ENCODE measurements at places on chromosomes 4 and X.

DNA sequence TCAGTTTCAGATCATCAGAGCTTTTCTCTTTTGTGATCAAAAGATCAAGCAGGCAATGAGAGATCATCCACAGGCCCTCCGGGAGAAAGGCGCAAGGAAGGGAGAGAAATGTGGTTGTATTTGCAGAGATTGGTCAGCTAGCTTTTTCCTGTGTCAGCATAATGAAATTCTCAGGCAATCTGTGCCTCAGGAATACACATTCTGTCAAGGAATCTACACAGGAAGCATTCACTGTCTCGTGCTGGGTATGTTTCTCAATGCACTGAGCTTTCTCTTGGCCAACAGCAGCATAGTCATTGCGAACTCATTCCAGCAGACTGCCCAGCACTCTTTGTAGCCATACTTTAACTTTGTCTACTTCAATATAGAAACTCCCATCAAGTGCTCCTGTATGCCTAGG lies 413.7 kb downstream of the PPP3CA start:
- no peak for DNase-seq

DNA sequence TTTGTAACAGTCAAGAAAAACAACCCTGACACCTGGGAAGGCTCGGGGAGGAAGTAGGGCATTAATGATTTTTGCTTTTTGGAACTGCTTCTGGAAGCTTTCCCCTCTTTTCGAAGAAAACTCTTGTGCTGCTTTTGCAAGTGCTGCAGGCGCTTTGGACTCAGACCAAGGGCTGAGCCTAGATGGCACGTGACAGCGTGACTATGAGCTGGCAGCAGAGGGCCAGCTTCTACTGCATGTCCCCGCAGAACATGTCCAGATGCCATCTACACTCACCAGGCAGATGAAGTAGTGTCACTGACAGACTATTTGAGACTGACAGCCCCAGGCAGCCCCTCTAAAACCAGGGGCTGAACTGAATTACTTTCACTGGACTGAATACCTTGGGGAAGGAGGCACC lies 6.2 kb downstream of the NR0B1 start:
- no peak for DNase-seq

DNA sequence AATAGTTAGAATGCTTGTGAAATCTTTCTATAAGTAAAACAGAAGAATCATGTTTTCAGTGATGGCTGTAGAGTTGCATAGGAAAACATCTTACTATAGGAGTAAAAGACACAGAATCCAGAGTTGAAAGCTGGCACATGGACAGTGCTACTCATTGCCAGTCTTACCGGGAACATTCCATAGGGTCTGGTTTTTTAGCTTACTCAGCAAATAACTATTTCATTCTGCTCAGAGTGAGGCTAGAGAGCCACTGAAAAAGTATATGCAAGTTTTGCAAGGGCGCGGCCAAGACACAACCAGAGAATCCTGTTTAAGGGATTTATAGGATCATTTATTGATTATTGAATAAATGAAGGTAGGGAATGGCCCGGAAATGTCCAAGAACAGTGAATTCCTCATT lies 60.3 kb downstream of the MTHFD2L start:
- DNase-seq = no peak

DNA sequence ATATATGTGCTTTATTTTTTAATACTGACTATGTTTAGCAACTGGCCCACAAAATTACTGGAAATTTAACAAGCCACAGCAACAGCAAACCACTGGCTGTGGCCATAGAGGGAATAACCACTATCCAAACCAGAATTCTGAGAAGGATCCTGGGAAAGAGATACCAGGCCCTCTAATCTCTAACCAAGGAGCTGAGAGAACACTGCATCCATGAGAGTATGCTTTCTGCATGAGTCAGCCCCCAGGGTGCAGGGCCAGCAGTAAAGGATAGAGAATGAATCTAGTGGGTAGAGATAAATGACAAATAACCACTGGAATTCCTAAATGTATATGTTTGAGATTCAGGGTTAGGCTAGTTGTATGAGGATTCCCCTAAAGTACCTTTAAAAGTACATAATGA lies 221.8 kb downstream of the KIT start:
- DNase-seq = no peak

DNA sequence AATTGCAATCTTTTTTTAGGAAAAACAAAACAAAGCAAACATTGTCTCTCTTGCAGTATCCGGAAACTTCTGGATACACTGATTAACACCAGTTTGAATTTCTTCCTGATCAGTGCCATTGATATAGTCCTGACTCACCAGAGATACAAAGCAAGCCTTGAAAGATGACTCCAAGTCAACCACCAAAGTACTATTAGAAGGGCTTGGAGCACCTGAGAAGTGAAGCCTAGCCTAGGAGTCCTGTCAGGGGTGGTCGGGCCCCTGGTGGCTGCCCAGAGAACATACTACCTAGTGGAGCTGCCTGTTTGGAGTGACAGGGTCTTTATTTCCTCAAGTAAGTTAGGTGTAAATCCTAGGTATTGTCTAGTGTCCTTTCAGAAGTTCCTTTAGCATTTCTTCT lies 593.2 kb downstream of the ZNF674 start:
- DNase-seq = no peak

DNA sequence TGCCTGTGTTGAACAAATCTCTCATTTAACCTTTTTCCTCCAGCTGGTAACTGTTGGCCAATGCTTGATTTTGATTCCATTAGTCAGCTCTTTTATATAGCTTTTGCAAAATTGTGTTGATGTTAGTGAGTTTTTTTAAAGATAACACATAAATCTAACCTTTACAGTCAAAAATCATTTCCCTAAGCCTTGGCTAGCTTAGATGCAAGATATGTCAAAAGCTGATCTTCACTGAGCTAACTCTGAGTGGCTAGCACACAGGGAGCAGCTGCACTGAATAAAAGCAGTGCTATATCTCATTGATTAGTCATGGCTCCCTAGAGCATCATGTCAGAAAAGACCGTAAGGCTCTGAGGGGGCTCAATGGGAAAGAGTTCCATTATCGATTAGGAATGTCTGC lies 78.7 kb downstream of the PPARGC1A start:
- DNase-seq = no peak

- DNase-seq = no peak
Measured at GRCh38 chrX:135707880-135708279, 5.6 kb upstream of the CT45A1 start.

DNA sequence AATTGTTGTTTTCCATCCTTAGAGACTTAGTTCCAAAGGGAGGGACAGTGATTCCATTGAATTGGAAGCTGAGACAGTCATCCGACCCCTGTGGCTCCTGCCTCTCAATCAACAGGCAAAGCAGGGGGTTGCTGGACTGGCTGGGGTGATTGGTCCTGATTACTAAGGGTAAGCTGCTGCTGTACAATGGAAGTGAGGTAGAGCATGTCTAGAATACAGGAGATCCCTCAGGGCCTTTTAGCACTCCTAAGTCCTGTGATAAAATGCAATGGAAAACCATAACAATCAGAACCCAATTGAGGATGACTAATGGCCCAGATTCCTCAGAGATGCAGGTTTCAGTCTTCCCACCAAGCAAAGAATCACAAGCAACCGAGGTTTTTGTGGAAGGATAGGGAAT lies 127.6 kb downstream of the AASDH start:
- no peak for DNase-seq

- no peak for DNase-seq
Measured at GRCh38 chrX:20274121-20274520, 7.4 kb upstream of the RPS6KA3 start.

GRCh38 chr4:172287117-172287516 lies 473.9 kb downstream of the GALNTL6 start:
- DNase-seq = no peak

- no peak for DNase-seq
Measured at GRCh38 chr4:95268819-95269565, 279.8 kb downstream of the UNC5C start.

- DNase-seq = no peak
Measured at GRCh38 chrX:128800138-128800537, 723.2 kb downstream of the SMARCA1 start.

- no peak for DNase-seq
Measured at GRCh38 chrX:140507982-140508305, 3.1 kb upstream of the SOX3 start.

DNA sequence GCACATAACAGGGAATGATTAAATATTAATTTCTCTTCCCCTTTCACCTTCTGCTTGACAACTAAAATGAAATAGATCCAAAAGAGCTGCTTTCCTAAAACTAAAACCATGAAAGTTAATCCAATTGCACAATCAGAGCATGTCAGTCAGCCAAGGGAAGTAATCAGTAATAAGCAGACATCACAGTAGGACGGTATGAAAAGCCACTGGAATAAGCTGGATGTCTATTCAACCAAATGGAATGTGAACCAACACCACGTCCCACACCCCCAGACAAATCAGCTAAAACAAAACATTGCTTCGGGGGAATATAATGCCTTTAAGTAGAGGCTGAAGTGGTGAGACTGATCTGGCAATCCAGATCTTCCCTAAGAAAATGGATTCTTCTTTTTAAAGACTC lies 859.4 kb upstream of the FTHL17 start:
- DNase-seq = no peak

DNA sequence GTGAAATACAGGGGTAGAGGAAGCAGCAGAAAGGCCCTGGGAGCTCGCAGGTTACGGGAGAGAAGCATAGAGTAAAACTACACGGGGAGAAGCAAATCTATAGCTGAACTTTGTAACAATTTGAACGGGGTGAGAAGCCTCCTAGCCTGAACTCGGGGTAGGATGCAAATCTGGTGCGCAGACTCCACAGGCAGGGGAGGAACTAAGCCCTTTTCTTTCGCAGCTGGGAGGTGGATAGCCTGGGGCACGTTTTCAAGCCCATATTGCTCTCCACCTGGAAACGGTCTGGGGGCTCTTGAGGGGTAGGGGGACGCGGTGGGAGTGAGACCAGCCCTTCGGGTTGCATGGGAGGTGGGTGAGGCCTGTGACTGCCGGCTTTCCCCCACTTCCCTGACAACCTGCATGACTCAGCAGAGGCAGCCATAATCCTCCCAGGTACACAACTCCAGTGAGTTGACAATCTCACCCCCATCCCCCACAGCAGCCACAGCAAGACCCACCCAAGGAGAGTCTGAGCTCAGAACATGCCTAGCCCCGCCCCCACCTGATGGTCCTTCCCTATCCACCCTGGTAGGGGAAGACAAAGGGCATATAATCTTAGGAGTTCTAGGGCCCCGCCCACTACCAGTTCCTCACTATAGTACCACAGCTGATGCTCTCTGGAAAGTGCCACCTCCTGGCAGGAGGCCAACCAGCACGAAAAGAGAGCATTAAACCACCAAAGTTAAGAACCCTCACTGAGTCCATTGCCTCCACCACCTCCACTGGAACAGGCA lies 29.9 kb downstream of the SOWAHB start:
- DNase-seq = no peak

DNA sequence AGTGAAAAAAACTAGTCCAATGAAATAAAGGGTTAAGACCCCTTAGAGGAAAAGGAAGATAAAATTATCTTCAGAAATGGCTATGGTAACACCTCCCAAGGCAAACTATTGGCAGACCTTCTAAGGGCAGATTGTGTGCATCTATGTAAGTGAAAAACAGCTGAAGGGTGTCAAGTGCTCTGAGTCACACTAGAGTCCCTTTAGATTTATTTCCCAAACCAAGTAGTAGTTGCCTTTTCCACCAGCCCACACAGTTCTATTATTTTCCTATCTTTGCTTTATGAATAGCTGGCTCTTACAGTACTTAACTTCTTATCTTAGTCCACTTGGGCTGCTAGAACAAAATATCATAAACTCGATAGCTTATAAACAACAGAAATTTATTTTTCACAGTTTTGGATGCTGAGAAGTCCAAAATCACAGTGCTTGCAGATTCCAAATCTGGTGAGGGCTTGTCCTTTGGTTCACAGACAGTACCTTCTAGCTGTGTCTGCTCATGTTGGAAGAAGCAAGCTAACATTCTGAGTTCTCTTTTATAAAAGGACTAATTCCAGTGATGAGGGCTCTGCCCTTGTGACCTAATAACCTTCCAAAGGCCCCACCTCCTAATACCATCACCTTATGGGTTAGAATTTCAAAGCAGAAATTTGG lies 143.6 kb downstream of the GRID2 start:
- no peak for DNase-seq

DNA sequence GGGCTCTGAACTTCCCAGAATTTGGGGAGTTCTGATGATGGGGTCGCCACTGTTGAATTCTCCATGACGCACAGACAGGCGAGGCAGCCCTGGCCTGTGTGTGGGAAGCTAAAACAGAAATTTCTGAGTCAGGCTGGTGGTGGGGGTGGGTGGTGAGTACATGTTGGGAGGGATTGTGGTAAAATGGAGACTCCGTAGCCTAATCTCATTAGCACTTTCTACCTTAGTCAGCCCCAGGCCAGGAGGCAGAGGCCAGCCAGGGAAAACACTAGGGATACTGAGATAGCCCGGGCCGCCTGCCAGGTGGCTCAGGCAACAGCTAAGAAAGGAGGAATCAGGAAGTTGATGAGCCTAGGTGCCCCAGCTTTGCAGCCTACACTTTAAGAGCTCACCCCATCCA lies 39.3 kb upstream of the NHSL2 start:
- DNase-seq = no peak

- DNase-seq = no peak
Measured at GRCh38 chr4:102355748-102356147, 10.5 kb upstream of the SLC39A8 start.

DNA sequence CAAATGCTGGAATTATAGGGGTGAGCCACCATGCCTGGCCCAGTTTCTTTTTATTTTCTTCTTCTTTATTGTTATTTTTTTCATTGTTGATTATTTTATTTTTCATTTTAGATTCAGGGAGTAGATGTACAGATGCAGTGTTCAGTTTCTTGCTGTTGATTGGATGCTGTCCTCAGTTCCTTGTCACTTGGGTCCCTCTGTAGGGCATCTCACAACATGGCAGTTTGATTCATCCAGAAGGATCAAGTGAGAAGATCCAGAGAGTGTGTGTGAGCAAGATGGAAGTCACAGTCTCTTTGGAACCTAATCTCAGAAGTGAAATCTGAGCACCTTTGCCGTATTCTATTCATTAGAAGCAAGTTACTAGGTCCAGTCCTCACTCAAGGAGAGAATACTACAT lies 20.9 kb downstream of the HMGB3 start:
- no peak for DNase-seq

DNA sequence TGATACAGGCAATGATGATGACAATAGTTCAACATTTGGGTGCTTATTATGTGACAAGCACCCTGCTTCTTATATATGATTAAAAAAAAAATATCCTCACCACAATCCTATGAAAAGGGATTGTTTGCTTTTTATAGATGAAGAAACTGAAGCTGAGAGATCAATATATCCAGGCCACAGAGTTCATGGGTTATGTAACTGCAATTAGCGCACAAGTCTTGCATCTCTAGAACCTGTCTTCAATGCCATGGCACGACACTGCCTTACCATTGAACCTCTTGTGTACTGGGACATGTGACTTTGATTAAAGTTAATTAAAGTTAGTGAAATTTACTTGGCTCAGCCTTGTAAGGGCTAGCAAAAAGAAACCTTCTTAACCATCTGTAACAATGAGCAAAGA lies 599.7 kb downstream of the ADGRL3 start:
- no peak for DNase-seq
